ENCODE measurements at places on chromosomes 5 and 9.

GRCh38 chr5:54440456-54440893 lies 15.0 kb upstream of the HSPB3 start:
- no peak for DNase-seq

DNA sequence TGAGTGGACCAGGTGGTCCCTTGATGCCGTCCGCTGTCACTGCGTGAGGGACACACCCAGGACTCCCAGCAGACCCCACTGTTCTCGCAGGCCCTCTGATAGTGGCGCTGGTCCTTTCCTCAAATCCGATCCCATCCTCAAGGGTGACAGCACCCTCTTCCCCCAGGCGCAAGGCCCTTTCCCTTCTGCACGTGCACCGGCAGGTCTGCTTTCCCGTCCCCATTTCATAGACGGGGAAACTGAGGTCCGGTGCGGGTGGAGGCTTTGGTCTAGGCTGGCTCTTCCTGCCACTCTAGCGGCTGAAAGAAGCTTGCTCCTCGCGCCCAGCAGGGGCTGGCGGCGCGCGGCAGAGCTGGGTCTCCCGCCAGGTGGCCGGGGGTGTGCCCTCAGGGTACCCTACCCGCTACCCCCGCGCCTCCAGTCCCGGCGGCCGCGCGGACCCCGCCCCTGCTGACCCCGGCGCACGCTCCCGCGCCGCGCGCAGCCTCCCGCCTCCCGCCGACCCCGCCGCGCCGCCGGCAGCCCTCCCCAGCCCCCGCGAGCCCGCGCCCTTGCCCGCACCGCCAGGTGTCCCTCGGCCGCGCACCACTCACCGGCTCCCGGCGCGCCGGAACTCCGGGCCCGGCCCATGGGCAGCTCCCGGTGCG lies 453 bp downstream of the RASGEF1C start:
- DNase-seq = no peak

DNA sequence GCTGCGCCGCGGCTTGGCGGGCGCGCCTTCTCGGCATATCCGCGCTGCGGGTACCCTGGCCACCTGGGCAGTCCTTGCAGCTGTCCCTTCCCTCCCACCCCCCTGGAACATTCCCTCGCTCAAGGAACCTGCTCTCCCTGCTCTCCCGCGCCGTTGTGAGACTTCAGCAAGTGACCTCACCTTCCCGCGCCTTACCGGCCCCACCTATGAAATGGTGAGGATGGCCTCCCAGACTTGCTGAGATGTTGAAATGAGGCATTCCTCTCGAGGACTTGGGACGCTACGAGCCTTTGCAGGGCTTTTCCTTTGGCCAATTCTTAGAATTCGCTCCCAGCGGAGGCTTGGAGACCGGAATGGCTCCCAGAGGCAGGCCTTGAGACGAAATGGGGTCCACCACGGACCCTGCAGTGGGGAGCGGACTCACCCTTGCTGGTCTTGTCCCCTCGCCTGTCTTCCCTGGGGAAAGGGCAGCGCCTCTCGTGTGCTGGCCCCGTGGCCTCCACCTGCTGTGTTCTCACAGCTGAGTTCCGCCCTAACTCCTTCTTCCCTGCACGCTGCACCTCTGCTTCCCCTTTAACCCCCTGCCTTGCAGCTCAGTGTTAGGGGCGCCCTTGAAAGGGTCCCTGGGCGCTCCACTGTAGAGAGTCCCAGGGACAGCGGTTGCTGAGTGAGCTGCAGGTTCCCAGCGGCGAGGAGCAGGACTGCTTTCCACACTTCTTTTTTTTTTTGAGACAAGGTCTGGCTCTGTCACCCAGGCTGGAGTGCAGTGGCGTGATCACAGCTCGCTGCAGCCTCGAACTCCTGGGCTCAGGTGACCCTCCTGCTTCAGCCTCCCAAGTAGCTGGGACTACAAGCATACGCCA lies 907 bp downstream of the HMCN2 start:
- no peak for DNase-seq

- DNase-seq = no peak
Observed at GRCh38 chr5:177368869-177369644, 11.3 kb downstream of the RGS14 start.

GRCh38 chr5:159038907-159039306 lies 60.8 kb downstream of the EBF1 start:
- DNase-seq = no peak

- DNase-seq = no peak
Observed at GRCh38 chr5:142684508-142685041, 1.3 kb downstream of the FGF1 start.

- no peak for DNase-seq
Observed at GRCh38 chr5:116722651-116723050, 148.0 kb upstream of the SEMA6A start.

- no peak for DNase-seq
Observed at GRCh38 chr5:126062398-126063221, 360.6 kb upstream of the GRAMD2B start.

DNA sequence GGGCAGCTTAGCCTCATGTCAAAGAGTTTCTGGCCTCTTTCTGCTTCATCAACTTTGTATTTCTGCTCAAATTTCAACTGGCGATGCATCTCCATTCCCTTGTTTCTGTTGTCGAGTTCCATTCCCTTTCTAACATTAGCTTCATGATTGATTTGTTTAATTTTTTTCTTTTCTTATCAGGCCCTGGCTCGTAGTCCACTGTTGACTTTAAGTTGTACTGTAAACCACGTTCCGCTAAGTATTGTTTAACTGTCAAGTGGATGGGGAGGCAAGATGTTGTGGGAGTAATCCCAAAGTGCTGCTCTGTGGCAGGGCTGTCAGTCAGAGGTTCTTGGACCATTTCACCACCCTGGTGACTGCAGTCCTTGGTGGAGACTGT lies 309.1 kb downstream of the PSAT1 start:
- DNase-seq = no peak

DNA sequence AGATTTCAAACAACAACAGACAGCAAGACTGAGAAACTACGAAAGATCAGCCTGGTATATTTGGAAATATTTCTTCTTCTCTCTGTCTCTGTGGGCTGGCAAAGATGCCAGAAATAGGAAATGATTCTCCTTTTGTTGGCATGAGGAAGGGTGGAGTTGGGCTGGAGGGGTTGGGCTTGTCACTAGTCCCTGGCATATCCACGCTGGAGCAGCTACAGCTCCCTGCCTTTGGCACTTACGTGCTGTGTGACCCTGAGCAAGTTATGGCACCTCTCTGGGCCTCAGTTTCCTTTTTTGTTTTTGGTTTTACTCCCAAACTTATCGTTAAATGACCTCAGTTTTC lies 354 bp upstream of the KCNMB1 start:
- no peak for DNase-seq

DNA sequence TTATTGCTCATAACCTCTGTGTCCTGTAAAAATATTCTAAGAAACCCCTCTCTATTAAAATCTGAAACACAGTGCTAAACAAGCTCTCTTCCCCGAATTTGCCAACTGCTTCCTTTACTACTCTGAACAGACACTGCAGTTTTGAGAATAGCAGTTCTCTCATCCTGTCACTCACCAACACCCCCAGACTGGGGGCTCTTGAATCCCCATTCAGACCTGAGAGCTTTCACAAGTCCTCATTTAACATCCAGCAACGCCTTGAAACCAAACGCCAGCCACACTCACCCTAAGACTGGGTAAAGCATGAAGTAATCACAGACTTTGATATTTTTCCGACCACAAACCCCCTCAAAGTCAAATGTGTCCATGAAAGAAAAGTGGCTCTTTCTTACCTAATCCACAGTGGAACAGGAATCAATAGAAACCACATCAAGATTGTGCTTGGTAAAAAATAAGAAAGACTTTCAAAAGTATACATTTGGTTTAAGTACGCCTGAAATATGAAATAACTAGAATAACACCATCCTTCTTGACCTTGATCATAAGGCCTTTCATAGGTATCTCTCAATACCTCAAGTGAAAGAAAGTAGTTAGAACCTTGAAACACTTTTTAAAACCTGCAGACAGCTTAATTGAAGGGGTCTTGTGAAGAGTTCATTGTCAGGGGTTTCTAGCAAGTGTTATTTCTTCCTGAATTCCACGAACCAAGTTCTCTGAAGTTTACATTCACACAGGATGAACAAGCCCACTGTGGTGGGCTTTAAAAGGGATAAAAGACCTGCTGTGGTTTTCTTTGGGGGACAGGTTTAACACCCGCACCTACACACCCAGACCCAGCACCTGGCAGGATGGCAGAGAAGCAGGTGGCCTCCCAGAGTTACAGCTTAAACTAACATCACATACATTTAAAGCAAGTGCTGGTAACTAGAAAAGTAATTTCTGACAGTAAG lies 412.6 kb downstream of the MLLT3 start:
- DNase-seq = peak; percentile 28

DNA sequence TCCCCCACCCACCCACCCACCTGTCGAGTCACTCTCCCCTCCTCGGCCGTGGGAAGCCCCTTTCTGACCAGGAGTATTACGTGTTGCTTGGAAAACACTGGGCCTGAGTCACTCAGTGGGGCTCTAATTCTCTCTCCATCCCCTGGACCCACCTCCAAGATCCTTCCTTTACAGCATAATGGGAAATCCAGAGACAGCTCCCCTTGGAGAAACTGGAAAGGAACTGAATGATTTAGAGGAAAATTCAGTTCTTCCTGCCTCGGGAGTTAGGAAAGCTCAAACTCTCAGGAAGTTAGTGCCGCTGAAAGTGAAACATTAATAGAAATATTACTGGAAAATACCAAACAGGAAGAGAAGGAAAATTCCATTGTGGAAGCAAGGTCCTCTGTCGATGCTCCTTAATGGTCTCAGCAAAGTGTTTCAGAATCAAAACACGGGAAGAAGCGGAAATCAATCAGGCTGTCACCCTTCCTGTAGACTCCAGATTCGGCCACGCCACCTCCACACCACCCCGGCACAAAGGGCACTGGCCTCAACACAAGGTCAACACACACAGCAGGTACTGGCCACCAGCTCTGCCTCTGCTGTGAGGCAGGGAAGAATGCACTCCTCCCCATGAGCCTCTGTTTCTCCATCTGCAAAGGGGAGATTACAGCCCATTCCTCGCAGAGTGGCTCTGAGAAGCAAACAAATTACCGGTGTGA lies 9.6 kb downstream of the SHB start:
- no peak for DNase-seq

DNA sequence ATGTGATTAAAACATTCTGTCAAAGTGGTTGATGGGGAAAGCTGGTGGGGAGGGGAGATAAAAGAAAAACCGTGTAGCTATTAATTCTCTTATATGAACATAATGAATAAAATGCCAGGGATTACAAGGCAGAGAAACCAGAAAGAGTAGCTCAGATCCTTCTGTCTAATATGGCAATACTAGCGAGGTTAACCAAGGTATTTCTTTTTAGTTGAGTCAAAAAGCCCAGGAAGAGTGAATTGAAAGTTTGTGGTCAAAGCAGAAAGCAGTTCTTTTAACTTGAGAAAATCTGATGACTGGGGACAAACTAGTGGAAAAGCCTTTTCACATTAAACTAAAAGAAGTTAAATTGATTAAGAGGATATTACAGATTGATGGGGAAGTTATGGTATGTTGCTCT lies 76.0 kb downstream of the ERBIN start:
- no peak for DNase-seq

- DNase-seq = no peak
Observed at GRCh38 chr5:36915653-36916052, 39.1 kb downstream of the NIPBL start.

- no peak for DNase-seq
Observed at GRCh38 chr5:95390812-95391492, at the start of gene FAM81B. Gene FAM81B, plus strand, starts transcription at chr5:95391366. Its CDS starts 24 bp downstream, at chr5:95391390.

DNA sequence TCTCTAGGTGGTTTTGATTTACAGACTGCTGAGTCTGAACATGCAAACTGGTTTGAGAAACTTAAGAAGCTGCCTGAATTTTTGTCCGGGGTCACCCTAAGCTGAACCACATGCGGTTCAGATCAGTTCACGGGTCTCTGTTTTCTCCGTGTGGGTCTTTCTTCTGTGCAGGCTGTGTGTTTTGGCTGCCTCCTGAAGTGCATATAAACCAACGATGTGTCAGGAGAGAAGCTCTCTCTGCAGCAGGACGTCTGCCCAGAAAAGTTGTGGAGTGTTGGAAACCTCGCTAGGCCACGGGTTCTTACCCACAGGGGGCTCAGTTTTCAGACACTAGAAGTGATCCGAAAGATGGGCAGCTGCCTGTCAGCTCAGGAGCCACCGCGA lies 364.2 kb downstream of the IRX2 start:
- no peak for DNase-seq

DNA sequence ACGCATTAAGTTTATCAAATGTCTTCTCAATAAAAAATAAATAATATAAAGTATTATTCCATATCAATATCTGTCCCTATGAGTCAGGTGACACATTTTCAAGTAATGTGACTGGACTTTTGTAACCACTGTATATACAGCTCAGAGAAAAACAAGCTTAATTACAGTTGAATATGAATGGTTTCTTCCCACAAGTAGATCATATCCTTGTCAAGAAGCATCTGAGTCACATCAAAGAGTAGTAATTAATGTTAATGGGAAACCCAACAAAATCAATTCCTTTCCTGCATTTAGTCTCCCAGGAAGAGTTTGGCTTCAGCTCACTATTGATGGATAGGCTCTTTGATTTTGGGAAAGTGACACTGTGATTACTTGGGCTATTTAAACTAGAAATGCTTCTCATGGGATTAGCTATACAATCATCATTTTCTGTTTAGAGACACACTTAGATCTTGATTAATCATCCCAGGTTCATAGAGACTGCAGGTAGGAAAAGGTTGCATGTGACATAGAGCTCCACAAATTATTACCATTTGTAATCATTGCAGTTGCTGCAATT lies 292.9 kb downstream of the GABRG2 start:
- no peak for DNase-seq

- no peak for DNase-seq
Observed at GRCh38 chr9:21549251-21549765, 67.2 kb upstream of the IFNE start.

- no peak for DNase-seq
Observed at GRCh38 chr5:54480296-54480695, 24.8 kb downstream of the HSPB3 start.

- DNase-seq = no peak
Observed at GRCh38 chr9:113177251-113177650, 26.4 kb downstream of the SLC31A2 start.

GRCh38 chr9:129889941-129890717 lies 54.9 kb downstream of the USP20 start:
- peak; percentile 79 for DNase-seq

GRCh38 chr9:38315085-38315595 lies 77.4 kb upstream of the ALDH1B1 start:
- DNase-seq = no peak

GRCh38 chr5:150519560-150519945 lies 11.6 kb downstream of the NDST1 start:
- no peak for DNase-seq

- no peak for DNase-seq
Observed at GRCh38 chr9:113979343-113980127, 98.6 kb downstream of the AMBP start.

GRCh38 chr5:56638061-56638621 lies 177.2 kb upstream of the MAP3K1 start:
- no peak for DNase-seq

Measured in activated CD4-positive, alpha-beta T cell treated with anti-CD3 and anti-CD28 coated beads, Interleukin-2, amount 50 U/mL, for 4 hours (primary cell).